ENCODE measurements at places on chromosomes 11 and 22.

GRCh38 chr11:73239571-73240189, 21.6 kb downstream of the P2RY2 start:
- no peak for DNase-seq

DNA sequence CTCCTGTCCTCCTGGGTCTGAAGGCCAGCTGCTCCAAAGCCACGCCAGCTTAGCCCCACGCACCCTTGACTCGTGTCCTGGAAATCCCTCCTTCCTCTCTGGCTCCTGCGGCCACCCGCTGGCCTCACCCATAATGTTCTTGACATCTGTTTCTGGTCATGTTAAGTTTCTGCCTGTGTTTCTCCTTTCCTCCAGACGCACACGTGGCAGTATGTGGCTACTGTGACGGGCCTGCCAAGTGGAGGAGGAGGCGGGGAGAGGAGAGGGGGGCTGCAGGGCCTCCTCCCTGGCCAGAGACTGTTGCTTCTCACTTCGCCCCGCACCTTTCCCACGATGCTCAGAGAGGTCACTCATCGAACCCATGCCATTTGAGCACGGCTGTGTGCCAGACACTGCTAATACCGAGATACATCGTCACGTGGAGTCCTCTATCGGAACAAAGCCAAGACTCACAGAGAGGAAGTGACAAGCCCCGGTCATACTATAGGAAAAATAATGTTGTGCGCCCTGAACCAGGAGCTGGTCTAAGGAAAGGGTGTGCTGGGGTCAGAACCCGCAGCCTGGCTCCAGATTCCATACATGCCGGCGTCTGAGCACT, 11.5 kb downstream of the C1QTNF6 start:
- DNase-seq, result peak; percentile 7

GRCh38 chr11:59678813-59679165, 10.0 kb upstream of the PATL1 start:
- no peak for DNase-seq

DNA sequence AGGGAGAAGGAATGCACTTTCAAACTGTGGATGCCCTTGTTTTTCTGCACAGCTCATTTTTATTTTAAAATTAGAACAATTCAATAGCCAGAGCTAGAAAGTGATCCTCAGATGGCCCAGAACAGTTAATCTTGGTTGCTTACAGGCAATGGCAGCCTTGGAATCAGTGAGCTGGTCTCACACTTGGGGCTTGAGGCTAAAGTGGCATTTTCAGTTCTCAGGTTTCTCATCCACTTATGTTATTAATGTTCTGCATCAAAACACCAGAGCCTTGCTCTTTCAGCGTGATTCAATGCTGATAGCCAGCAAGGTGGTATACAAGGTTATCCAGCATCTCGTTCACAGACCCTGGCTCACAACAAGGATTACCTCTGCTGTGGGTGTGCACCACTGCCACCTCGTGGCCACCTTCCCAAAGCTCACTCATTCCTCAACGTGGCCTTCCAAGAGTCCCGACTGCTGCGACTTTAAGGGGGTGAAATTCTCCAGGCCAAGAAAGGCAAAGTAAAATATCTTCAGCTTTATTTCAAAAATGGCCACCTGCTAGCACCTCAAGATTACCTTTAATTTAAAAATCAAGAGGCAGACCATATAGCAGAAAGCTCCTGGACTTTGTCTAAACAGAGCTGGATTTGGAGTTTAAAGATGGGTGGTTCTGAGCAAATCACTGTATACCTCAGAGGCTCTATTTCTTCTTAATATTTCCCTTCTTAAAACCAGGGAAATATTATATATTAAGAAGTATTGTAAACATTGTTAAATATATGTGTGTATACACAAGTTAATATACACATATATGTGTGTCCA, 34.2 kb upstream of the FSHB start:
- DNase-seq, result no peak

GRCh38 chr11:70541176-70541575, 142.8 kb downstream of the CTTN start:
- no peak for DNase-seq

DNA sequence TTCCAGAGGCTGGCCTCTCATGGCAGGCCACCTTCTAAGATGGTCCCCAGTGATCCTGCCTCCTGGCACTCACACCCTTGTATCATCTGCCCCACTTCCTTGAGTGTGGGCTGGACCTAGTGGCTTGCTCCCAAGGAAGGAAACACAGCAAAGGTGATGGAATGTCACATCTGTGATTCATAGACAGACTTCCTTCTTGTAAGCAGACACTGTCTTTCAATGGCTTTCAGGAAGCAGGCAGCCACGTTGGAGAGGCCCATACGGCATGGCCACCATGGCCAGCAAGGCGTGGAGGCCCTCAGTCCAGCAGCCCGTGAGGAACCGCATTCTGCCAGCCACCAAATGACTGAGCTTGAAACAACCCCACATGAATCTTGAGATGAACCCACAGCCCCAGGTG, 11.3 kb downstream of the LMO1 start:
- no peak for DNase-seq

- DNase-seq, result peak; percentile 84
Observed at GRCh38 chr11:65354265-65355012, at the start of gene TIGD3. TSS of gene TIGD3 (plus strand) at chr11:65354751. CDS start at chr11:65355809, 1,058 bp downstream.

DNA sequence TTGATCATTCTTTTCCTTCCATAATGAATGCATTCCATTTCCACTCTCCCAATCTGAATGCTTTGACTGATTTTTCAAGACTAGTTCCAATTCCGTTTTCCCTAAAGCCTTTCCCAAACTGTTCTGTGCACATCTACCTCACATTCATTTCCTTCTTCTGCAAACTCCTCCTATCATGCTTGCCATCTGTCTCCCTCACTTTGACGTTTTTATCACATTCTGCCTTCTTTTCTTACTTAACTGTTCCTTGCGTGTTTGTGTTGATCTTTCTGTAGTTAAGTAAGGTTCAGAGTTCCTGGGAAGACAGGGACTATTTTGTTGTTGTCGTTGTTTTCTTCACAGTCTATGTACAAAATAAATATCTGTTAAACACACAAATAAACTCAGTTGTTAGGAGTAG, 179.0 kb downstream of the NXPE2 start:
- no peak for DNase-seq

- DNase-seq, result no peak
Observed at GRCh38 chr11:71488681-71489270, 35.8 kb downstream of the NADSYN1 start.

GRCh38 chr11:117547195-117547850, 219.7 kb downstream of the CEP164 start:
- no peak for DNase-seq
